Head of caudate nucleus (tissue), 42 donors: ENCODE measurements at places on chromosomes 13 and 19.
A peak's percentile ranks its signal among the peaks of the same experiment; 100 is the strongest.

GRCh38 chr19:20278342-20278741 is 111.3 kb downstream of the ZNF486 start:
- DNase-seq = peak; percentile 44

DNA sequence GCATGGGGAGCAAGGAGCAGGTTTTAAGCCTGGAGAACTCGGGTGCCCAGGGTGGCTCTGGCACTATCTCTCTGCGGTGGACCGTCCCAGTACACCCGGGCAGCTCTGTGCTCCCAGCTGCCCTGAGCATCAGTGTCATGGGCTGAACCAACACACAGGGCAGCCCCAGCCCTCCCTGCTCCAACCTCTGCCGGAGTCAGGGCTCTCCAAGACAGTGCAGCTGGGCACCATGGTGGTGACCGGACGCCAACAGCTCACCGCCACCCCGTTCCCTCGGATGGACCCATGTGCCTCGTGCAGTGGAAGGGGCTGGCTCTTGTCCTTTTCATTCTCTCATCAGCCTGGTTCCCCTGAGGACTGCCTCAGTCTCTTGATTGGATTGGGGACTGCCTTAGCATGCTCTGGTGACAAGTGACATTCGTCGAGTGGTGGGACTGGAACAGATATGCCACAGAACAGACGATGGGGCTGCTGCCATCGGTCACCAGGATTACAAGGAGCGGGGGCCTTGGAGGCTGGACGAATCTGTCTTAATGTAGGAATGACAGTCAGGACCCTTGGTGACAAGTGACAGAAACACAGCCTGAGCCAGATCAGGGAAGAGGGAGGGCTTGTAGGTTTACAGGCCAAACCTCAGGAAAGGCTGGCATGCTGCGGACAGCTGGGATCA is 25.7 kb upstream of the VSTM2B start:
- peak; percentile 54 for DNase-seq

DNA sequence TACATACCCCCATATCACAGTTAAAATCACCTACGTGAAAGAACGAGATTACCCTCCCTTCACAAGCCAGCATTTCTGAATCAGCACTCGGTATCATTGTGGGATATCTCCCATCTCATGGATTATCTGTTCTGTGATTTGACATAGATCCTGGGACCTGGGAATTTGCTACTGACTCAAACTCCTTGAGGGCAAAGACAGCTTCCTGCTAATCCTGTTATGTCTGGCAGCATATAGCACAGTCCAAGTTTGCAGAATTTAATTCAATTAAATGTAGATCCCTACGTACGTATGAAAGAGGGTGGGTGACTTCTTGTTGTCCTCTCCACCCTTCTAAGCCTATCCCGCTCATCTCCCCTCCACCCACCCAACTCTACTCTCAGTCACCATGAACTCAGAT is 476.5 kb downstream of the KLF5 start:
- DNase-seq = no peak

DNA sequence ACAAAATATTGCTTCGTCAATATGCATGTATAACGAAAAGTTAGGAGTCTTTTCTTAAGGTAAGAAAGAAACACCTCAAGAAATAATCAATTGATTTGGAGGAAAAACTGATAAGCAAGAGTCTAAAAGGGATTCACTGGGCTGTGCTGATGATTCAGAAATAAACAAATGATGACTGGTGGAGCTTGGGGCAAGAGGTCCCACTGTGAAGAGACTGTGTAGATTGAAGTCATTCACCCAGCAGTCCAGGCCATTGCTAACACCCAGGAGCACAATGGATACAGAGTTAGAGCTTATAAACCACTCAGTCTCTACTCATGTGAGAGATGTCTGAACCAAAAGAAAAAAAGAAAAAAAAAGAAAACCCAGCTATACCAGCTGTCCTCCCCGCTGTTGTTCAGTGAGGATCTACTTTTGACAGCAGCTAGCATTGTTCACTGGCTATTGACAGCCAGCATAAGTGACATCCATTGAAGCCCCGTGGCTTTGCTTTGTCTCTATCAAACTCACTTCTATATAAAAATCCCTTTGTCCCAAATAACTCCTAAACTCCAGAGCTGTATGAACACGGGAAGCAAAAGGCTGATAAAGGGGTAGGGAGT is 255.5 kb downstream of the KCTD12 start:
- no peak for DNase-seq

DNA sequence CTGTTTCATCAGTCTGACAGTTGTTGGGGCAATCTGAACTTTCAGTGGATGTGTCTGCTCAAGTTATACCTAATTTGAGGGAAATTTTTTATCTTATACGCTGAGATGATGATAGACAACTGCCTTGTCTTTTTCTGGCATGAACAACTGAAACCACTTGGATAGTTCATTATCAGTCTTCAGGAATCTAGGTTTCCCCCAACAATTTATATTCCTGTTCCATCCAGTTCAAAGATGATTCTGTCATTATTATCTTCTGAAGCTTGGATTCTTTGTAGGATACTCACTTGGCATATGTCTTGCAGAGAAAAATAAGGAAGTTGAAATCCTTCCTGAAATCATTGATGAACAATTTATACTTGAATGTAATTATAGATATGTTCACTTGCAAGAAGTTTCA is 193.7 kb downstream of the LMO7 start:
- no peak for DNase-seq

- DNase-seq = no peak
These were observed 78.7 kb upstream of the GPC6 start for GRCh38 chr13:93147946-93148345.
